ENCODE measurements at places on chromosomes 2 and 18. TPM values are rescaled to one million over a fixed set of nuclear protein-coding genes. Genes with fewer than 3 reads are reported as not detected.

The TGOLN2 gene
- 172 TPM for total RNA-seq

- no peaks in the 10 kb centered on the region for H3K27me3 ChIP-seq
- no peak overlapping the region for H3K27ac ChIP-seq
- H3K4me3 ChIP-seq = no peak overlapping the region
- peaks cover 37% of the 10 kb centered on the region for H3K36me3 ChIP-seq
- DNase-seq = no peak
Measured at GRCh38 chr2:238080518-238080917, 19.6 kb upstream of the ESPNL start.

DNA sequence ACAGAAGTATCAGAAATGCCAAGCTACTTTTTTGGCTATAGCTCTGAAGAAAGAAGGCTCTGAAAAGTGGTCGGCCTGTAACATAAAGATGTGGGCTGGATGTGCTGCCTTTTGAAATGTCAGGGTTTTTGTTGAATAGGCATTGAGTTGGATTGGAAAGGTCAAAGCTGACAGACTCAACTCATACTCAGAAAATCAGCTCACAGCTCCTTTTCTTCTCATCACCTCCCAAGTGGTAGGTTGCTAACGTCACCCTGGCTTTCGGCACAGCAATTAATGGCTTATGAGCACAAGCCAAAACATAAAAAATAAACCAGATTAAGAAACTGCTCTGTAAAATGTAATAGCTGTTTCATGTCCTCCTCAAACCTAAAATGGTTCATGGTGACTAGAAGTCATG is 68.3 kb downstream of the KCNF1 start:
- H3K27ac ChIP-seq = no peak overlapping the region
- H3K4me3 ChIP-seq = no peak overlapping the region
- peaks cover 17% of the 10 kb centered on the region for H3K27me3 ChIP-seq
- no peaks in the 10 kb centered on the region for H3K36me3 ChIP-seq
- no peak for DNase-seq

- H3K36me3 ChIP-seq = no peaks in the 10 kb centered on the region
- no peaks in the 10 kb centered on the region for H3K27me3 ChIP-seq
- no peak overlapping the region for H3K27ac ChIP-seq
- H3K4me1 ChIP-seq = no peaks in the 10 kb centered on the region
- H3K4me3 ChIP-seq = no peak overlapping the region
Measured at GRCh38 chr2:159605441-159606178, 10.7 kb downstream of the BAZ2B start.

DNA sequence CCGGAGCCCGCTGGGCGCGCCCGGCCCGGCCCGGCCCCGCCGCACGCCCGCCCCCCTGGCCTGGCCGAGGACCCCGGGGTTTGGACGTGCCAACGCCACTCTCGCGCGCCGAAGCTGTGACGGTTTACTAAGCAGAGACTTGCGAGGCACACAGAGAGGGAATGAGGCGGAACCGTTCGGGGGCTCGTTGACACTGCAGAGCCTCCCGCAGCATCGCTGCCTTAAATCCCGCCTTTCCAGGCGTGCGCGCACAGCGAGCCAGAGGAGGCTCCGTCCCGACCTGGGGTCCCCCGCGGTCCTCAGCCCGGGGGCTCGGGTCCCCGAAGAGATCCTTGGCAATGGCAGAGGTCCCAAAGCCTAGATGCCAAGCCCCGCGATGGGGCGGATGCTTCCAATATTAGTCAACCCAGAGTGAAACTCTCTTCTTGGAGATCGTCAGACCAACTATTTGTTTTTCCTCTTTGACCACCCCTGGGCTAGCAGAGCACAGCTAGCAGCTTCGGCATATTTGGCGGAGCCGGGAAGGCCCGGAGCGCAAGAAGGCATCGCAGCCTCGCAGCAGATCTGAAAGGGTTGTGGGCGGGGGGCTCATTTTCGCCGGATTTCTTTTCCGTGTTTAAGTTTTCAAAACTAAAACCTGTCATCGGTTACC is at the start of gene ZNF385B:
TSS of gene ZNF385B (minus strand) at position 197 of the 652 bp plus-strand sequence.
- peaks cover 4% of the 10 kb centered on the region for H3K4me1 ChIP-seq
- no peaks in the 10 kb centered on the region for H3K36me3 ChIP-seq
- DNase-seq = no peak
- H3K27ac ChIP-seq = no peak within 1 kb of the TSS
- H3K4me3 ChIP-seq = no peak within 1 kb of the TSS

- no peak overlapping the region for H3K4me3 ChIP-seq
- H3K27me3 ChIP-seq = no peaks in the 10 kb centered on the region
- no peak overlapping the region for H3K27ac ChIP-seq
- no peak for DNase-seq
- H3K4me1 ChIP-seq = peaks cover 7% of the 10 kb centered on the region
Measured at GRCh38 chr2:100214265-100214971, 72.0 kb upstream of the AFF3 start.

Measured in CD4-positive, alpha-beta T cell (primary cell).